Myocyte (in vitro differentiated cells): ENCODE measurements at places on chromosomes 2 and 18. TPM values are rescaled to one million over a fixed set of nuclear protein-coding genes. Genes with fewer than 3 reads are reported as not detected.
A peak's percentile ranks its signal among the peaks of the same experiment; 100 is the strongest.

DNA sequence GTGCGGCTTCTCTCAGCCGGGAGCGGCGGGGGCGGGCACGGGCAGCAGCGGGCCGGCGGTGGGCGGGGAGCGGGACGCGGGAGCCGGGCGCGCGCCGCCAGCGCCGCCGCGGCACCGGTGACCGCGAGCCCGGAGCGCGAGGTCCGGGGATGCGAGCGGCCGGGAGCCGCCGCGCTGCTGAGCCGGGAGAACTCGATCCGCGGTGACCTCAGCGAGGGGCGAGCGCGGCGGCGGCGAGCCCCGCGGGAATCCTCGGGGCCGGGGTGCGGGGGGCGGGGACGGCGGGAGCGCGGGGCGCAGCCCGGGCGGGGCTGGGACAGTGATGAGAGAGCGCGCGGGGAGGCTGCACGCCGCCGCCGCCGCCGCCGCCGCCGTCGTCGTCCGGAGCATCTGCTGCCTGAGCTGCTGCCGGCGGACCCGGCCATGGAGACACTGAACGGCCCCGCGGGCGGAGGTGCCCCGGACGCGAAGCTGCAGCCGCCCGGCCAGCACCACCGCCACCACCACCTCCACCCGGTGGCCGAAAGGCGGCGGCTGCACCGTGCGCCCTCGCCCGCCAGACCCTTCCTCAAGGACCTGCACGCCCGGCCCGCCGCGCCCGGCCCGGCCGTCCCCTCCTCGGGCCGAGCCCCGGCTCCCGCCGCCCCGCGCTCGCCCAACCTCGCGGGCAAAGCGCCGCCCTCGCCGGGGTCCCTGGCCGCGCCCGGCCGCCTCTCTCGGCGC is at the start of gene MTCL1:
Gene MTCL1, plus strand, starts transcription at position 319 of the 723 bp plus-strand sequence. Its CDS starts 105 bp downstream, at position 424.
- no peak for DNase-seq

Gene CAPN13
- not detected in 2 replicates for total RNA-seq

GRCh38 chr2:45248214-45248613 is 239.0 kb upstream of the SIX2 start:
- DNase-seq: no peak

DNA sequence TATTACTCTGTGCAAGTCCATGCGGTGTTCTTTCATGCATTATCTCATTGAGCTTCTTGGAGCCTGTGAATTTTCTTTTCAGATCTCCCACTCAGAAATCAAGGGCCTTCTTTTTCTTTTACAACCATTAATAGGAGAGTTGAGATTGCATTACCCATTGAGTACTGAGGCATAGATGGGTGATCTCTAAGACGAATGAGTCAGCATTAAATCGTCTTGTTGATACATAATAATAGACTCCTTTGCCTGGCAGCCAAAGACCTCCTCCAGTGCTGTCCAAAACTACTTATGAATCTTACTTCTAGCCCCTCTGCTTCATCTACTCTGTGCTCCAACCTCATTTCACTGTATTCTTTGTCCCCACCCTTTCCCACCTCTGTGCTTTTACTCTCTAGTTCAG is 180.5 kb downstream of the AGPS start:
- no peak for DNase-seq

DNA sequence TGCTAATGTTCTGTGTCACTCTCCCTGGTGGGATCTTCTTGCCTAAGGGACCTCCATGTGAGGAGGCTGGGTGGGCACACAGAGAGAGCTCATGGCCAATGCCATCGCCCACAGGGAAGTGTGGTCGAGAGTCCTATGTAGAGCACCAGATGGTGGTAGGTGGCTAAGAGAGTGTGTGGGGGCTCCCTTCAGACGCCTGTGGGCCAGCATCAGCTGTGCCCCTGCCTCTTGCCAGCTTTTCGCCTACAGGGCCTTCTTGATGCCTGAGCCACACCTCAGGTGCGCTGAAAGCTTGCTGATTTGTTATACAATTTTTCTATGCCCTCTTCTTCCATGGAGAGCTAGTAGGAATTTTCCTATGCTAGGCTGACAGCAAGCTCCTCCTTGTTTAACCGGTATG is 38.3 kb downstream of the LRRTM1 start:
- DNase-seq: no peak

- no peak for DNase-seq
Observed at GRCh38 chr18:49098386-49098785, 147.6 kb upstream of the SMAD7 start.

DNA sequence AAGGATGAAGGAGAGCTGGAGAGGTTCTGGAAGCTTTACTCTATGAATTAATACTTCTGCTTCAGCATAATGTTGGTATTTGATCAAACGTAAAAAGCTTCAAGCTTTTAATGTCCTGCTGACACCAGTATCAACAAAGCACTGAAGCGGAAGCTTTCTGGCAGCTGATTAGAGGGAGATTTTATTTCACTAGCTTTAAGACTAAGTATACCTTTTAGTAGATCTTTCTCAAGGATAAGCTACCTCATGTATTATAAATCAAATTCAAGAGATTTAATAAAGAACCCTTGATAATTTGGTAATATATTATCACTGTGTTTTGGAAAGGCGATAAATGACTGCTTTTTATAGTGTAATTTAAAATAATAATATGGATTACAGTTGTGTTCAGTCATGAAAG is 128.0 kb upstream of the CD302 start:
- DNase-seq: no peak

Gene MRPL44
- 48.1 and 50.7 TPM in 2 replicates for total RNA-seq

Gene GALNT3
- total RNA-seq: 0.16 and 0.37 TPM in 2 replicates

DNA sequence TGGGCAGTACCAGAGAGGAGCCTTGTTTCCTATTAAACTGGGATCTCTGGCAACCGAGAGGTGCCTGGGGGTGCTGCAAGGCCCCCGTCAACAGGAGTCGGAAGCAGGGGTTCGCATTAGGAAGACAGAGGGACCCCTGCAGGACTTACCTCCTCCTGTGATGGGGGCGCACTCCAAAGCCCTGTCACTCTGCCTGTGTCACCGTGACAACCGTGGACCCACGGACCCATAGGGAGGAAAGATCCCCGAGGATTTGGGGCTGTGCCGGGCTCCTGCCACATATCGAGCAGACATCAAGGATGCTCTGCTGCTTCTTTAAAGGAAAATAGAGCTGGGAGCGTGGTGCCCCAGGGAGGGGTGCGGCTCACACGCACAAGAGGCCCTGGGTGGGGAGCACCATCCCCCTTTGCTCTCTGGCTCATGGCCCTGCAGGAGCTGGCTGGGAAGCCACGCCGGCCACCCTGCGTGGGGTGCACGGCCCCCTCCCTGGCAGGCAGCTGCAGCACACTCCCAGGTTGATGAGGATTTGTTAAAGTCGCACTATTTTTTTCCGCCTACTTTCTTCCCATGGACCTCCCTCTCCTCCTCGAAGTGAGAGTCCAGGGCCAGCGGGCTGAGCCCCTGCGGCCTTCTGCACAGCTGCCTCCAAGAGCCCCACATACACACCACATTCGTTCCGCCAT is 167.5 kb downstream of the TWIST2 start:
- no peak for DNase-seq

Gene FLACC1
- total RNA-seq: 1.8 and 2.4 TPM in 2 replicates

DNA sequence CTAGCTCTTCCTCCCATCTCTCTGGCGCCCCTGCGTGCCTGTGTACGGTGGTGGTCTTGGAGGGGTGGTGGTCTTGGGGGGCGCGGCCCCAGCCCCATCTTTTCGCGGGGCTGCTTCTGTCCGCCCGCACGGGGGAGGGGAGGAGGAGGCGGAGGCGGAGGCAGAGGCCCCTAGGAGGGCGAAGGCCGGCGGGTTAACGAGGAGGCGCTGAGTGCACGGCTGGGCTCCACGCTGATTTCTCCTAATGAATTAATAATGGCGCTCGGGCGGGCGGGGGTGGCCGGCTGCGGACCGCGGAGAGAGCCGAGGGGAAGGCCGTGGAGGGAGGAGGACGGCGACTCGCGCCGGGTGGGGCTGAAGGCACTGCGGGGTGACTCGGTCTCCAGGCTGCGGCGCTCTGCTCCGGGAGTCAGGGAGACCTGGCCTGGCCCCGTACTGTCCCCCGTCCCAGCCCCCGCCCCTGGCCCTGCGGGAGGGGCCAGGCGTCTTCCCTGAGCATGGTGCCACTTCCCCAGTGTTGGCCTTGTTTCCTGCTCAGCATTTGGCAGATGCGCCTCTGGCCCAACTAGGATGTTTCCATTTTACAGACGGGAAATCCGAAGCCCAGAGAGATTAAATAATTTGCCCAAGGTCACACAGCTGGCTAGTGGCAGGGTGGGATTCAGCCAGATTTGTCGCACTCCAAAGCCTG is 6.0 kb downstream of the GAREM2 start:
- peak; percentile 24 for DNase-seq

- no peak for DNase-seq
Observed at GRCh38 chr18:33114749-33115148, 325.8 kb downstream of the CCDC178 start.

Gene DPP10
- total RNA-seq: not detected in 2 replicates

GRCh38 chr2:150479075-150479915 is 8.2 kb downstream of the RND3 start:
- DNase-seq: no peak

DNA sequence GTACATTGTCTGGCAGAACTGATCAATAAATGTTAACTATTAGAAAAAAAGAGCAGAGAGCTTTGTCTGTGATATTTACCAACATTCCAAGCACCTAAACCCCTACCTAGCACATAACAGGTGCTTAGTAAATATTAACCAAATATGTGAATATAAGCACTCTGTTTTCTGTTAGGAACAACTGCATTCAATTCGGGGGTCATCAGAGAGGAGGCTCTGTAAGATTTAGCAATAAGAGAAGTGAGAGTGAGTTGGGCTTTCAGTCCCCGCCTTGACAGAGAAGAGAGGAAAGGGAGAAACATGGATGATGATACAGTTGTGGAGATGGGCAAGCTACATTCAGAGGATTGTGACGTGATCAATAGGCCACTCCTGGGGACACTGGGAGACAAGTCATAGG is 47.7 kb downstream of the MYOM1 start:
- DNase-seq: no peak

Gene SULT6B1
- not detected in 2 replicates for total RNA-seq

GRCh38 chr2:67666386-67667053 is 269.4 kb downstream of the ETAA1 start:
- no peak for DNase-seq

GRCh38 chr2:76564734-76565133 is 854.0 kb upstream of the GCFC2 start:
- no peak for DNase-seq

DNA sequence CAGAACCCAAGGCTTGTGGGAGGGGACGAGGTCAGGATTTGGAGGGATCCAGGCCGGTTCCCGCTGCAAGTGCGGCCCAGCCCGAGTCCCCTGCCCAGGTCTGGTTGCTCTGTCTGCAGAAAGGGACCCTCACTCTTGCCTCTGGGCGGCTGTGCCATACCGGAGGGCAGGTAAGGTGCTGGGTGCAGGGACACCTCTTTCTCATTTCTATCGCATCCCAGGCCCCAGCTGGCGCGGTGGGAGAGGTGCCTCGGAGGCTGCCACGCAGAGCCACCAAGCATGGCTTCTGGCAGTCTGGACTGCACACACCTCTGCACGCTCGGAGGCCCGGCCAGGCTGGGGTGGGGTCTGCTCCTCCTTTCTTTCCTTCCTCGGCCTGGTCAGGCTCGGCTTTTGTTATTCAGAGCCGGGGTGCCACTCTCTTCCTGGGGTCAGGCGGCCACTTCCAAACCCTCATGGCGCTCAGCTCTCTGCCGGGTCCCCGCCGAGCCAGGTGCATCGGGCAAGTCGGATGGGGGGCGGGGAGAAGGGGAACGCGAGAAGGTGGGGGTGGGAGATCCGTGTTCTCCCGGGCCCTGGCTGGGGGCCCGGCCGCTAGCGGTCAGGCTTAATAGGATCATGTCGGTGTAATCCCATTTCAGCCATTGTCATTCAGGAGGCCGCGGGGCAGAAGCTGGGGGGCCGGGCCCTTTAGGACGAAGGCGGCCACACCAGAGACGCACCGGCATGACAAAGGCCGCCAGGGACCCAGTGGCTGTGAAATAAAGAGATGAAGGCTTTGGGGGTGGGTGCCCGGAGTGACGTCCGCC is 9.0 kb downstream of the GBX2 start:
- no peak for DNase-seq

DNA sequence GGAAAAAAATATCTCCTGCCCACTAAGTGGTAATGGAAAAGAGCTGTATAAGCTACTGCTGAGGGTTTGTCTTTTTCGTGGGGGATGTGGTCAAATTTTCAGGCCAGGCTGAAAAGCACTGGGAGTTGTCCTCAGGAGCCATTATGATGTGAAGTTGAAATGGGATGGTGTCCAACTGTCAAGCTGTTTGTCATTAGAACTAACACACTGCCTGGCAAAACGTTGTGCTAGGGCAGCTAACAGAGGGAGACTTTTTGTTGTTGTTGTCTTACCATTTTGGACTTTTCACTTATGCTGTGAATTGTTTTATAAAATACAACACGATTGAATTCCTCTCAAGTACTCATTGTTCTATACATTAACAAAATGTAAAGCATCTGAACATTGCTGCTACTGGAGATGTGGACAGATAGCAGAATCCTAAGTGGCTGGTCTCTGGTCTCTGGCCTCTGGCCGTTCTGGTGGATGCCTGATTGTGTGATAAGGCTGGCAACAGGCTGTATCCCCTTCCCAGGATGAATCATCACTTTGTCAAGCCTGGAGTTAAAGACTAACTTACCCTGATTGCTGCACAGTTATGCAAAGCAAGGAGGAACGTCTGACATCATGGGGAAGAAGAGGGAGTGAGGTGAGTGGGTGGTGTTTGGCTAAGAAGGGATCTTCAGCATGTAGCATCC is 2.3 kb downstream of the MYO1B start:
- peak; percentile 82 for DNase-seq

- no peak for DNase-seq
Observed at GRCh38 chr18:45639408-45639807, 24.1 kb downstream of the SLC14A2 start.

GRCh38 chr2:25470806-25471205 is 129.1 kb upstream of the DNMT3A start:
- DNase-seq: no peak

DNA sequence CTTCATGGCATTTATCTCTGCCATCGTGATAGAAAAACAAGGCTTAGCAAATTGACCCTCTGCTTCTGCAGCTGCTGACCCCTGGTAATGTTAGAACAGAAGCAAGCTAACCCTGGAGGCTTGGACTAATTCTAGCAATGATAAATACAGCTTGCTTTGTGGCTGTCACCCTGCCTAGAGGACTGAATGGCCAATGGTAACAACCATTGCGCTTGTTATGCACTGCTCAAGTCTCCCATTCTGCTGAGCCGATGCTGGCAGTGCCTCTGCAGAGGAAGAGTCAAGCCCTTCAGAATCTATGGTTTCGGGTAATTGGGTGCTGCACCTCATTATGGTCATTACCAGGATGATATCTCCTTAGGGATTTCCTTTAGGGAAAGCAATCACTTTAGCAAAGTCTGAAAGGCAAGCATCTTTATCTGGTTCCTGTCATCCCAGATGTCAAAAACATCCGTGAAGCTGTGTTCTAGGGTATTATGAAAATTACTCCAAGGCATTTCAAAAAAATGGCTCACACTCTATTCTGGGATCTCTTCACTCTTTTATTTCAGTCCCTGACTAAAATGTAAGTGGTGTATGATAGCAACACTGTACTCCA is 186.8 kb upstream of the DLGAP1 start:
- DNase-seq: no peak

- no peak for DNase-seq
Observed at GRCh38 chr2:205293559-205293958, 388.7 kb upstream of the NRP2 start.

Gene SCYGR4
- total RNA-seq: not detected in 2 replicates
